Left cardiac atrium (tissue), 4 donors: ENCODE measurements at places on chromosomes 1 and 21.

DNA sequence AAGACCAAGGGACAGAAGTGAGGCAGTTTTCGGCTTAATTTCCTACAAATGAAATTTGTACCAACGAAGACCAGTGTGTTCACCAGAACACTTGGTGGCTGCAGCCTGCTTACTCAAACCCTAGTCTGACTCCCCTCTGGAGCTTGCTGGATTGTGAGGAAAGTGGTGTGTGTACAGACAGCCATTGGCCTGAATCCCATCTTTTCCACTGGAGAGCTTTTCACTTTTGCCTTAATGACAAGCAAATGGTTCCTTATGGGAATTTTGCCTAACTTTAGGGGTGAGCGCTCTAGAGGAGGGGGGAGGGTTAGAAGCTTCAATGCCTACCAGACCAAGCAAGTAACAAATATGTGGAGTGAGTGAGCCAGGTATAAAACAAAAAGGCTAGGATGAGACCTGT lies 17.3 kb downstream of the METTL13 start:
- DNase-seq = no peak

DNA sequence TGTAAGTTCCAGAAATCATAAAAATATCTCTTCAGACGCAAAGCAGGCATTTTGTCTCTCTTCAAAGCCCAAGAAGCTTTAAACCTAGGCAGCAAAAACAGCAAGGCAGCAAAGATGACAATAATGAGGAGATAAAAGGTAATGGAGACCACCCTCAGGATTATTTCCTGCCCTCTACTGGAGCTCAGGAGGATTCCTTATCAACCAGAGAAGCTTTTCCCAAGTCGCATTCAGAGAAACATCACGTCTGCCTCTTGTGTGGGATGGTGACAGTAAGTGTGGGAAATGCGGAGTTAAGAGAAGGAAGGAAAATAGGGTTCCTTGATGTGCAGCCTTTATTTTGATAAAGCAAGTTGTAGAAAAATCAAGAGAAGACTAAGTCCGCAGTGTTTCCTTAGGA lies 365.8 kb downstream of the RGS7 start:
- DNase-seq = no peak

- DNase-seq = no peak
Observed at GRCh38 chr1:60277269-60277668, 203.7 kb upstream of the C1orf87 start.

- no peak for DNase-seq
Observed at GRCh38 chr1:18632218-18632588, 1.6 kb downstream of the PAX7 start.

DNA sequence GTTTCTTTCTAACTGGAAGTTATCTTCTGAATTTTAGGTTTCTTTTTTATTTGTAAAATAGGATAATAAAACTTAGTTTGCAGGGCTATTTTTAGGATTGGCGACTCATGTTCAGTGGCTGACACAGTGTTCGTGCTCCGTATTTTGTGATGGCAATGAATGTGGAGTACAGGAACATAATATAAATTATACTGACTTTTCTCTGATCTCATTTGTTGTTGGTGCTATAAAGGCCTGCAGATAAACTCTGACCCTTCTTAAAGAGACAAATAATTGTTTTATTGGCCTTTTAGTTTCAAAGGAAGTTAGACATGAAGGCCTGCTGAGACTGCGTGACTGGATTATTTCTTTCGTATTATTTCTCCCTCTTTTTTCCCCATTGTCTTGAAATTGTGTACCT lies 339.6 kb downstream of the PDE4B start:
- DNase-seq = no peak

- no peak for DNase-seq
Observed at GRCh38 chr1:168365719-168366479, 85.2 kb downstream of the TBX19 start.

DNA sequence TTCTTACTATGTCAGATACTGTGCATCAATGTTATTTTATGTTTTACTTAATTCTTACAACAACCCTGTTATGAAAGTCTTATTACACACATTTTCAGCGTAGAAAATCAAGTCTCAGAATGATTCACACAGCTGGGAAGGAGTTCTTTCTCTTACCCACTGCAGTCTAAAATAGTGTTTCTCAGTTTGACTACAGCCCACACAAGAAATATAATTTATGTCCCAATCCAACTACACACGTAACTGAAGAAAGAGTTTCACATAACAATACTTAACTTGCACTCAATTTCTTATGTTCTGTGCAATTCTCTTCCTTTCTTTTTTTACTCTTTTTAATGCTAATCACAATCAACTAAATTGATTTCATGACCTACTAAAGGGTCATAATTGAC lies 252.8 kb upstream of the ADGRL2 start:
- no peak for DNase-seq

- DNase-seq = no peak
Observed at GRCh38 chr1:151855933-151856332, 2.4 kb upstream of the THEM5 start.

DNA sequence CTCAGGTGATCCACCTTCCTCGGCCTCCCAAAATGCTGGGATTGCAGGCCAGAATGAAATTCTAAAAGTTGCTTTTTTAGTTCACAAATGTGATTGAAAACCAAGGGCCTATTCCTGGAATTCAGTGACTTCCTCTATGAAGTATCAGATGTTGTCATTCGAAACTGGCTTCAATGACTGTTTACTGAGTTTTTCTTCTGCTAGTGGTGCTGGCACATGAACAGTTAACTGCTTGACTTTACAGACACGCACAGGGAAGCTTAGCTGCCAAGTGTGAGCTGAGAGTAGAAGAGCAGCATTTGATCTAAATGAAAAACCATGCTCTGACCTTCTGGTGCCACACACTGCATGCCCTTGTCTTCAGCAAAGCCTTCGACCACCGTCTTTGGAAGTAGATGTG lies 32.8 kb upstream of the AJAP1 start:
- no peak for DNase-seq

DNA sequence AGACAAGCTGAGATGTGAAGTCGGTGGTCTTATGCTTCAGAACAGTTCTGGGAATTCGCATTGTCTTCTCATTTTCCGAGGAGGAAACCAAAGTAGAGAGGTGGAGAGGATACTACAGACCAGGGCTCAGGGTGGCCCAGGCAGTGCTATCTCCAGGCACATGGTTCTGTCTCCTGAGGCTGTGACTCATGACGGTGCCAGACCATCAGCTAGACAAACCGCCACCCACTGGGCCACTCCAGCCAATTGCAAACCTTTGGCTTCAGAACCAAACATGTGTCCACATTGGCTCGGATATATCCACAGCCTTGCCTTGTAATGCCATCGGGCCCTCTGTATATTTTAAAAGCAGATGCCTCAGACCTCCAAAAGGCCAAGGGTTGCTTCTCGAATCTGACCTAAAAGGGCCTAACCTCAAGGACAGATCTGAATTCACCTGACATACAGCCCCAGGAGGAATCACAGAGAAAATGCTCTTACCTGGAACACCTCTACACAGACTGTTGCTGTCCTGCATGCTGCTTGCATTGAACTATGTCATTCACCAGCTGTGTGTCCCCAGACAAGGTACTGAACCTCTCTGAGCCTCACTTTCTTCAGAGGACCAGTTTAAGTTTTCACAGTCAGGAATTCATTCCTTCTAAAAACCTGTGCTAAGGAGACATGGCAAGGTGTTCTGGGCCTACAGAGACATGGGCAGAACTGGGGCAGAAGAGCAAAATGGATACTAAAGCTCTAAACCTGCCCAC lies 224.9 kb upstream of the JUN start:
- DNase-seq = peak; percentile 35

DNA sequence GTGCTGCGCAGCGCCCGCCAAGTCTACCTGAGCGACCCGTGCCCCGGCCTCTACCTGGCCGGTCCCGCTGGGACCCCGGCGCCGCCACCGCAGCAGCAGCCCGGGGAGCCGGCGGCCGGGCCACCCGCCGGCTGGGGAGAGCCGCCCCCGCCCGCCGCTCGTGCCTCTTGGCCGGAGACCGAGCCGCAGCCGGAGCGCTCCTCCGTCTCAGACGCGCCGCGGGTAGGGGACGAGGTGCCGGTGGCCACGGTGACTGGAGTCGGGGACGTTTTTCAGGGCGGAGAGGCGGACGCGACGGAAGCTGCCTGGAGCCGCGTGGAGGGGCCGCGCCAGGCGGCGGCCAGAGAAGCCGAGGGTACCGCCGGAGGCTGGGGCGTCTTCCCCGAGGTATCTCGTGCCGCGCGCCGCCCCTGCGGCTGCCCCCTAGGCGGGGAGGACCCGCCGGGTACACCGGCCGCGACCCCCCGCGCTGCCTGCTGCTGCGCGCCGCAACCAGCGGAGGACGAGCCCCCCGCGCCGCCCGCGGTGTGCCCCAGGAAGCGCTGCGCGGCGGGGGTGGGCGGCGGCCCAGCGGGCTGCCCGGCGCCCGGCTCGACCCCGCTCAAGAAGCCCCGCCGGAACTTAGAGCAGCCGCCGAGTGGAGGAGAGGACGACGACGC lies 646 bp downstream of the IER5 start:
- peak; percentile 55 for DNase-seq

GRCh38 chr1:236834876-236835275 lies 39.8 kb downstream of the MTR start:
- DNase-seq = no peak

GRCh38 chr1:85578321-85579295 lies 2.0 kb upstream of the CCN1 start:
- DNase-seq = no peak

DNA sequence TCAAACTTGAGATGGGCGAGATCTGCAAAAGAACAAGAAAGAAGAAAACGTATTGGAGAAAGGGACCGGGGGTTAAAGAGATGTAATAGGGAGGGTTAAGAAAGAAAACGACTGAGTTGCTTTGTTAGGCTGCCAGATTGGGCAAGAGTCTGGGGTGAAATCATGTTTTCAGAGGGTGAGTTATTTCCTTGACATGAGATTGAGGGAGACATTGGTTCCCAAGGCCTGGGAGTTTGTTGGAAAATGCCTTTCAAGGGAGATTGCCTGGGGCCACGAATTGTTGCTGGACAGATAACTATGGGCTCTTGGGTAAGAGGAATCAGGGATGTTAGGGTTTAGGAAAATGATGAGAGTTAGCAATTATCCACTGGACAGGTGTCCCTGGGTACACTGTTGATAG lies 776 bp upstream of the CADM3 start:
- no peak for DNase-seq

DNA sequence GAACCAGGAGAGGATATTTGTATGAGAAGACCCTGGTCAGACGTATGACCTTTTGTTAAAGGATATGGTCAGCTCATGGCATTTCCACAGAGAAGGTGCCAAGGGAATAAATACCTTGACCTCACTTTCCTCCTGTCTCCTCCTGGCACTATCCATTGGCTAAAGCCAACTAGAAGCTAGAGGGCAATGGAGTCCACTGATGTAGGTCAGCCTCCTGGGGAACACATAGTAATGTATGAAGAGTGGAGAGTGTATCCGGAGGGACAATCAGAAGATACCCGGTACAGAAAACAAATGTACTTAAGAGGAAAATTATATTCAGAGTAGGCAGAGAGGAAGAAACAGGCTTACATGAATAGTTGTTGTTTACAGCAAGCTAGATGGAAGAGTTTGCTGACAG lies 698 bp upstream of the NTMT2 start:
- DNase-seq = no peak

- no peak for DNase-seq
Observed at GRCh38 chr21:37348664-37349063, 17.9 kb upstream of the DYRK1A start.

GRCh38 chr21:32240851-32241687 lies 37.8 kb downstream of the MIS18A start:
- no peak for DNase-seq

DNA sequence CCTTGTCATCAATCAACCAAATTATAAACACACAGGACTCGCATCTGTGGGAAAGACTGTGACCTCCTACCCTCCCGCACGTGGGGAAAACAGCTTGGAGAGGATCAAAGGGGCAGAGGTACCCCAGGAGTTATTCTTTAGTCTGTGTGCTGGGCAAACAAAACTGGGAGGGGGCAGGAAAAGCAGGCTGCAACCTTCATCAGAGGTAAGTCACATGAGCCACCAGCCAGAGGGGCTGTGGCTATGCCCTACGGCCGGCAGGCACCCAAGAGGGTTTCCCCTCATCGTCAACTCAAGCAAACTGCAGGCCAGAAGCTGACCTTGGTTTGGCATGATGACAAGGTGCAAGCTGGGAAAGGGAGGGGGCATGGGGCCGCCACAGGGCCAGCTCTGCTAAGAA lies 12.5 kb downstream of the SMIM12 start:
- peak; percentile 17 for DNase-seq

- DNase-seq = no peak
Observed at GRCh38 chr21:37117204-37117603, 44.1 kb downstream of the TTC3 start.

DNA sequence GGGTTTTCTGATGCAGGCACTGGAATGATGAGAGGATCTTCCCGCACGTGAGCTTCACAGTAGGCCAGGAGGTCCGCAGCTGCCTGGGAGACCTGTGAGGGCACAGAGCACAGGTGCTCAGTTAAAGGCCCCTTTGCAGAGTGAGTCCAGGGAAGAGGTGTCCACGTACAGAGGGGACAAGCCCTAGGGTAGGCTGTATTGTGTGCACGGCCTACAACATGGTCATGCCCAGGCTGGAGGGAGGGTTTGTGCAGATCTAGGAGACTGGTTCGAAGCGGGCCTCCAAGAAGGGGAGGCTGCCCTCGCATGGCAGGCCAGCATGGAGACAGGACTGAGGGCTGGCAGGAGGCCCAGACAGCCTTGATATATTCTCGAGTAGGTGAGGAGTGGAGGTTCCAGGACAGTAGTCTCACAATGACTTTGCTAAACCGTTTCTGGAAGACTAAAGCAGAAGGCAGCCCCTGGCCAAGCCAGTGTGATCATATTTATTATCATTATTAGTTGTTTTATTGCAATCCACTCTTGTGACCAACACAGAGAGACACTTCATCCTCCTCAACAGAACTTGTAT lies 48.0 kb upstream of the B3GALNT2 start:
- DNase-seq = no peak

- DNase-seq = no peak
Observed at GRCh38 chr1:47694011-47694890, 256.4 kb downstream of the FOXD2 start.

GRCh38 chr1:3996846-3997705 lies 97.0 kb upstream of the C1orf174 start:
- DNase-seq = no peak

- DNase-seq = no peak
Observed at GRCh38 chr1:59498640-59499039, 201.7 kb downstream of the FGGY start.

- no peak for DNase-seq
Observed at GRCh38 chr1:168019407-168019806, 82.5 kb upstream of the MPC2 start.

- no peak for DNase-seq
Observed at GRCh38 chr1:96487394-96487793, 234.2 kb upstream of the PTBP2 start.

GRCh38 chr1:205004351-205004750 lies 38.7 kb upstream of the CNTN2 start:
- DNase-seq = no peak

- DNase-seq = no peak
Observed at GRCh38 chr1:66778266-66778665, 22.8 kb downstream of the INSL5 start.
